ENCODE measurements at places on chromosomes 7 and 10. TPM values are rescaled to one million over a fixed set of nuclear protein-coding genes. Genes with fewer than 3 reads are reported as not detected.

DNA sequence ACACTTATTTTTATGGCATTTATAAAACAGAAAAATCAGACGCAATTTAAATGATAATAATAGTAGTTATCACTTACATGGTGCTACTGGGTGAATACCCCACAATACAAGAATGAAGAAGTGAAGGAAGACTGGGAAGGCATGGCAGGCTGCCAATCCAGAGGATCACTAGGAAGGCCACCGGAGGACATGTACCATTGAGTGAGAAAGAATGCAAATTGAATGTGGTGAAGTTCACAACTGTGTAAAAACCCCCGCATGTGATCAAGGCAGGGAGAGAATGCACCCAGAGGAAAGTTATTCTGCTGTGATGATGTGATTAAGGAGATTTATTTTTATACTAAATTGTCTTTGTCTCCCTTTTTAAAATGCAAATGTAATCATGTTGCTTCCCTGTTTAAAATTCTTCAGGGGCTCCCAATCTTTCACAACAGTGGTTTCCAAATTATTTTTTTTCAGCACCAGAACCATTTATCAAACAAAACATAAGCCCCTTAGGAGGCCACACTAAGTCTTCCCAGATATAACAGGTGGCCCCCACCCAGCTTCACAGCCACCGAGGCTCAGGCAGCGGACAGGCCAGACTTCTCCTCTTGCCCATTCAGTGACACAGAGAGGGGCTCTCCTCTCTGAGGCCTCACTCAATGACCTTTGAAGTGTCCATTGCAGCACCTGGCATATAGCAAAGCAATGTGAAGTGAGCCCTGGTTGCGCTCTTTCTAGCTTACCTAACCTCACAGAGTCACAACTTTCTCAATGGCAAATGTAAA lies 59.6 kb downstream of the FRMPD2 start:
- DNase-seq, result no peak

Gene CTNNA3
- 2.9 TPM for total RNA-seq

- DNase-seq, result no peak
Measured at GRCh38 chr7:55526329-55526728, 46.0 kb downstream of the VOPP1 start.

- no peak for DNase-seq
Measured at GRCh38 chr10:95403700-95404461, 113.1 kb upstream of the PDLIM1 start.

GRCh38 chr10:35674843-35675242 lies 32.7 kb upstream of the FZD8 start:
- DNase-seq, result no peak

Gene SEPTIN14
- total RNA-seq, result not detected

Gene MSANTD7
- 18.1 TPM for total RNA-seq

DNA sequence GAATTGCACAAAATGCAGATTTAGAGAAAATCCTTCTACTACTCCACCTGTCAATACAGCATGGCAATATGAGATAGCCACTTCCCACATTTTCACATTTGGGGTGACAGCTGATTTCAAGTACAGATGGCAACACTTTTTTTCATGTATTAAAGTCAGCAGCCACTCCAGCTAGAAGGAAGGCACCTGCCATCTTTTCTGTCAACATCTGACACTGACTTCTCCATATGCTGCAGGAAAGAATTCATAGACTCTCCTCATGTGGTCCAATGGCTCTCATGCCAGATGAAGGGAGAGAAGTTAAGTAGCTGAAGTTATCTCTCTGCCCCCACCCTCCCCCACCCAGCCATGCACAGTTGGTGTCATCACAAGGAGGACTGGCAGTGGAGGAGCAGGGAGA lies 912.0 kb downstream of the SORCS1 start:
- DNase-seq, result no peak

GRCh38 chr7:130273933-130274255 lies 7.2 kb downstream of the CPA2 start:
- DNase-seq, result no peak

Gene WDR11
- total RNA-seq, result 65.5 TPM

Gene ITIH5
- 34.0 TPM for total RNA-seq

Gene NRG3
- 1.0 TPM for total RNA-seq

GRCh38 chr10:7385114-7385513 lies 25.7 kb downstream of the SFMBT2 start:
- no peak for DNase-seq

DNA sequence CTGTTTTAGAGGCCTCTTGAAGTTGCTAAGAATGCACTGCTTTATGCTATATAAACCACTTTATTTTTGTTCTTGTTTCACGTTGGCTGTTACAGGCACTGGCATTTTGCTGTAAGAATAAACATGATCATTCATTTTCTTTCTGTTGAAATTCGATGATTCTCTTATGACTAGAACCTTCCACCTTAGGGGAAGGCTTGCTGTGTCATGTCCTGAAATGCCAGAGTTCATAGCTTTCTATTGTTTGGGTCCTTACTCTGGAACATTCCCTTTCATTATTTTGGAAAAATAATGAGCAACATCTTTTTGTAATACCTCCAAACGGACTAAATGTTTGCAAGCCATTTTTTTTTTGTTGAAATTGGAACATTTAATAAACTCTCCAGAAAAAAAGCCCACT lies 495.1 kb upstream of the POT1 start:
- no peak for DNase-seq

DNA sequence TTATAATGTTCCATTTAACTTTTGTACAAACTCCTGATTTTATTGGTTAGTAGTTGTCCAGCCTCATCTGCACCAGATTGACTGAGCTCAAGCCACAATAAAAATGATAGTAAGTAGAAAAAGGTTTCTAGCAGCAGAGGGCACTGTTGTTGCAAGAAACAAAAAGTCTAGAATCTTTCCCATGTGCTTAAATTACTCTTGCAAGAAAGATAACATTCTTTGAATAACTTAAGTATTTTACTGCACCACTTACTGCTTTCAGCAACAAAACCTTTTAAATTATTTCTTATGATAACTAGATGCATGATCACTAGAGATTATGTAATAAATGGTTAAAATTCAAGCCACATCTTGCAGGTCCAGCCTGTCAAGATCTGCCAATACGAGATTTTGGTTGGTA lies 27.0 kb downstream of the LMOD2 start:
- DNase-seq, result no peak

DNA sequence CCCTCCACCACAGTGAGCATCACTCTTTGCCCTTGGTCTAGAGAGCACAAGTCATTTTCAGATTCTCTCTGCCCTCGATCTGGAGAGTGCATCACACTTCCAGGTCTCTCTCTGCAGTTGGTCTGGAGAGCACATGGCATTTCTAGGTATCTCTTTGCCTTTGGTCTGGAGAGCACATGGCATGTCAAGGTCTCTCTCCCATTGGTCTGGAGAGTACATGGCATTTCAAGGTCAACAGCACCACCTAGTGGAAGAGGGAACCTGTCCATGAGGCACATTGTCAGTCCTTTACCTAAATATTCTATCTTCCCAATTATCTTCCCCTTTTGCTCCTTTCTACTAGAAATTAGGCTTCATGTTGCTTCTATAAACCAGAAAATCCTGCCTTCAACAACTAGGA lies 1139.4 kb downstream of the XPNPEP1 start:
- DNase-seq, result no peak
